Activated CD4-positive, alpha-beta memory T cell treated with anti-CD3 and anti-CD28 coated beads for 36 hours (primary cell): ENCODE measurements at places on chromosomes 1 and 21. TPM values are rescaled to one million over a fixed set of nuclear protein-coding genes. Genes with fewer than 3 reads are reported as not detected.

GRCh38 chr1:5645929-5646328 lies 346.3 kb downstream of the NPHP4 start:
- no peak for DNase-seq
- peaks cover 14% of the 10 kb centered on the region for H3K27me3 ChIP-seq
- no peaks in the 10 kb centered on the region for H3K4me1 ChIP-seq

Gene EIF4G3
- 42.7 TPM for total RNA-seq

DNA sequence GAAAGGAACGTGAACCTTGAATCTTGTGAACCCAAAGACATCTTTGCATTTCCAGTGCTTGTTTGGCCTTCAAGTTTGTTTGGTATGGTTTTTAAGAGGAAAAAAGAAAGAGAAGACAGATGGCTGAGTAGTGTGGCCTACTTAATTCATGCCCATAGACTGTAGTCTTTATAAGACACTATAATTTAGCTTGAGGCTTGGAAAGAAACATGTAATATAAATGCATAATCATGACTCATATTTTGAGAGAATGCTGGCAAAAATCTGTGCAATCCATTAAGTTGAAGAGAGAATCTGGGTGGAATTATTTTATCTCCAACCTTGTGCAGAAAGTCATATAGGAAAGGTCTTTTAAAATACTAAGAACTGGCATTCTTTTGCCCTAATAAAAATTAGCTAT lies 179.3 kb downstream of the SIPA1L2 start:
- H3K4me3 ChIP-seq, result no peak overlapping the region
- H3K27ac ChIP-seq, result no peak overlapping the region
- H3K4me1 ChIP-seq, result peaks cover 4% of the 10 kb centered on the region

Gene HCRTR1
- total RNA-seq, result not detected

DNA sequence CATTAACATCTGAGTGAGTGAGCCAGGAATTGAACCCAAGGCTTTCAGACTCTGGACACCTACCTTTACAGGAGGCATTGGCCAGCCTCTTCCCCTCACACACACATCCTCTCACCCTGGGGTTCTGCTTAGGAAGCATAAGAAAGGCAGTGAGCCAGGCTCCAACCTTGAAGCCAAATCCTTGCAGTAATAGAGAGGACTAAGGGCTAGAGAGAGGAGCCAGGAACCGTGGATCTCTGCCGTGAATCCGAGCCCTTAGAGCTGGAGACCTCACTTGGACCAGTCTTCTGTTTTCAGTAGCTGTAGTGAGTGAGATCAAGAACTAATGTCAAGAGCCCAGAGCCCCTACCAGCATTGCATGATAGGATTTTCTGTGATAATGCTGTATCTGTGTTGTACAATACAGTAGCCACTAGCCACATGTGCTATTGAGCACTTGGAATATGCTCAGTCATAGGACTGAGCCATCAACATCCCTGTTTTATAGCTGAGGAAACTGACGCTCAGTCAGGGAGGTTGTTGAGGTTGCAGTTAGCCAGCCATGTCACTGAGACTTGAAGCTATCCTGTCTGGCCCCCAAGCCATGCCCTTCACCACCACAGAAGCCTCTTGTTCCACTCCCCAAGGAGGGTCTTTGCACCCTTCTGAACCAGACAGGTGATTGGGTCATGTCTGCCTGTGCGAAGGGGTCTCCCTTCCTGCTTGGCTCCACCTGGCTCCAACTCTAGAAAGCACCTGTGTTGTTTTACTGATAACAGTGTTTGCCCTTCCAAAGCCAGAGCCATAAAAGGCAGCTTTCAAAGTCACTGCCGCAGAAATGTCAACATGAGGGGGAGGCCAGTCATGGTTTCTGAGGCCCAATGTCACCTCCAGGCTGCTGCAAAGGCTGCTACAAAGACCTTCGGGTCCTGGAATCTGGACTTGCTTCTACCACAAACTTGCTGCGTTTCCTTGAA lies 101.1 kb upstream of the JUN start:
- H3K4me3 ChIP-seq, result no peak overlapping the region
- no peaks in the 10 kb centered on the region for H3K36me3 ChIP-seq
- peak; percentile 20 for DNase-seq
- peaks cover 2% of the 10 kb centered on the region for H3K27me3 ChIP-seq

DNA sequence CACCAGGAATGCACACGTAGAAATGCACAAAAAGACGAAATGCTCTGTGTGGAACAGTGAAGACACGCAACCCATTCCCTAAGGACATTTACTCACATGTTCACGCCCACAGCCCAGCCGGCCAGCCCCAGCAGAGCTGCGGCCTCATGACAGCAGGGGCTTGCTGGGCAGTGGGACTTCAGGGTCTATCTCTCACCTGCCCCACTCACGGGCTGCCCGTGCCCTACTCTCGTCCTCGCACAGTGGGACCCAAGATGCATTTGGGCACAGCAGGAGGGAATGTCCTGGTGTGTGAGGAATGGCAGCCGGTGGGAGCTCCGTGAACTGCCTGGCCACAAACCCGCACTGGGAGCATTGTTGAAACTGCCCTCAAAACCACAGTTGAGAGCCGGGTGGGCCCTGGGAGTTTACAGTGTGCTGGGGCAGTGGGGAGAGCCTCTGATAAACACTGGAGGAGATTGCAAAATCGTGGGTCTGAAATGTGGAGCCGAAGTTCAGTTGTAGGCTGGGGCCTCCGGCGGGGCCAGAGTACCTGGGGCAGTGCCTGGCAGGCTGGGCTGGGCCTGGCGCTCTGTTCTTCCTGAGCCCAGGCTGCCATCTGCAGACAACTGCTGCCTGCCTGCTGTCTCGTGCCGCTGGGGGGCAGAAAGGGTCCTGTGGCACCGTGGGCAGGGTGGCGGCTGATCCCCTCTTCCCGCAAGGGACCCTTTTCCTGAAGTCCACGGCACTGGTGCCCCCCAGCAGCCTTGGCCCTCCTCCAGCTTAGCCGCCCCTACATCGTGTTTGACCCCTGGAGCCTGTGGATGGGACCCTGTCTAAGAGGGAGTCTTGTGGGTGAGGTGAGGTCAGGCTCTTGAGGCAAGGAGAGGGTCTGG lies 20.7 kb upstream of the POFUT2 start:
- H3K27me3 ChIP-seq, result peaks cover 6% of the 10 kb centered on the region
- H3K27ac ChIP-seq, result no peak overlapping the region
- H3K4me1 ChIP-seq, result peaks cover 8% of the 10 kb centered on the region
- DNase-seq, result no peak

Gene KLF17
- total RNA-seq, result not detected

DNA sequence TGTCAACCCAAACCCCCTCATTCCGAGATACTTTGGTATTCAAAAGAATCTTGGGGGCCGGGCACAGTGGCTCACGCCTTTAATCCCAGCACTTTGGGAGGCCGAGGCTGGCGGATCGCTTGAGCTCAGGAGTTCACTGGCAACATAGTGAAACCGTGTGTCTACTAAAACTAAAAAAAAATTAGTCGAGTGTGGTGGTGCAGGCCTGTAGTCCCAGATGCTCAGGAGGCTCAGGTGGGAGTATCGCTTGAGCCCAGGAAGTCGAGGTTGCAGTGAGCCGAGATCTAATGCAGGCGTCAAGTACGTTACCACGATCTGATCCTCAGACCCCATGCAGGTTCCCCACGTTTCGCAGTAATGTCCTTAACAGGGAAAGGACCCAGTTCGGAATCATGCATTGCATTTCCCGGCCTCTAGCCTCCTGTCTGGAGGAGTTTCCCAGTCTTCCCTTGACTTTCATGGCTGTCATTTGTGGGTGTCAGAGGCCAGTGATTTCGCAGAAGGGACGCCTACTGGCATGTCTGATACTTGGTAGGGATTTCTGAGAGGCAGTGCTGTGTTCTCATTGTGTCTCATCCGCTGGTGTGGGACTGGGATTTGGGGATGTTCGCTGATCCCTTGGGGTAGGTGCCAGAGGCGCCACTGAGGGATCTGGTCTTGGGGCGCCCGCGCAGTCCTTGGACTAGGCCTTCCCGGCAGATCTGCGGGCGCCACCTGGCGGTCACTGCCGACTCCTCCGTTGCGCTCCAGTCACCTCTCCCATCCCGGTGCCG lies 39.3 kb upstream of the HMGN1 start:
- peaks cover 32% of the 10 kb centered on the region for H3K4me1 ChIP-seq
- peak overlapping the region; percentile 80 for H3K4me3 ChIP-seq
- peak overlapping the region; percentile 87 for H3K27ac ChIP-seq
- H3K36me3 ChIP-seq, result peaks cover 11% of the 10 kb centered on the region
- no peaks in the 10 kb centered on the region for H3K27me3 ChIP-seq
- peak; percentile 92 for DNase-seq
